NCI-H1436 (cell line): ENCODE measurements at places on chromosomes 16 and 17.

- DNase-seq: no peak
These were observed 1.6 kb upstream of the PECAM1 start for GRCh38 chr17:64392300-64392699.

- DNase-seq: no peak
These were observed 433.7 kb downstream of the KIF2B start for GRCh38 chr17:54256401-54256929.

DNA sequence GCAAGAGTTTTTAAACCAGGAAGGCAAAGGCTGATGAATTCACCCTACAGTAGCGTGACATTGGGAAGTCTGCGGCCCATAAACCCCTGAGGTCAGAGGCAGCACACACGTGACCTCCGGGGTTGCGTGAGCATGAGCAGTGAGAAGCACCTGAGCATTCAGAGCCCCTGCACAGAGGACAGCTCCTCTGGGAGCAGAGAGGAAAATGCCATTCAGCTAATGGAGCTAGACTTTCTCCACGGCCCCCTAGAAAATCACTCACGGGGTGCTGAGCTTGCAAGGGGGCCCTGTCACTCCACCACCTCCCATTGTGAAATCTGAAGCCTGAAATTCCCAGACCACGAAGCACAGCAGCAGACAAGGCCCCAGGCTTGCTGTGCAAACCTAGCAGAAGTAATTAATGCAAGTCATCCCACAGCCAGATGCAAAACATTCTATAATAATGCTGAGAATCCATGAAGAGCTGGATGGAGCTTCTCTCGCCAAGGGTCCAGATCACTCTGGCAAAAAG, 114.9 kb upstream of the RCVRN start:
- DNase-seq: no peak

- no peak for DNase-seq
These were observed 63.0 kb upstream of the NKD1 start for GRCh38 chr16:50485232-50485631.

DNA sequence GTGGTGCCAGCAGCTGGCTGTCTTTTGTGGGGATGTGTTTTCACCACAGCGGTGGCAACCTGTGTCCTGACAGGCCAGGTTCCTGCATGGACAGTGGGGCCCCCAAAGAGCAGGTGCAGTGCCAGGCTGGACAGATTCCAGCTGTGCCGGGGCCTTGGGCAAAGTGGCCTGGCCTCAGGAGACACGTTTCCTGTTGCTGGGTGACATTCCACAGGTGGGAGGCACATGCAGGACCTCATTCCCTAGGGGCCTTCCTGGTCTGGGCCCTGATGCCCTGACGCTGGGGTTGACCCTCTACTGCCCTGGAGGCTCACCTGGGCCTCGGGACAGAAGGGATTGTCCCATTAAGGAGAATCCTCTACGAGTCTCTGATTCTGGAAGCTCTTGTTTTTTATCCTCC, 182.4 kb downstream of the RAB11FIP4 start:
- no peak for DNase-seq

DNA sequence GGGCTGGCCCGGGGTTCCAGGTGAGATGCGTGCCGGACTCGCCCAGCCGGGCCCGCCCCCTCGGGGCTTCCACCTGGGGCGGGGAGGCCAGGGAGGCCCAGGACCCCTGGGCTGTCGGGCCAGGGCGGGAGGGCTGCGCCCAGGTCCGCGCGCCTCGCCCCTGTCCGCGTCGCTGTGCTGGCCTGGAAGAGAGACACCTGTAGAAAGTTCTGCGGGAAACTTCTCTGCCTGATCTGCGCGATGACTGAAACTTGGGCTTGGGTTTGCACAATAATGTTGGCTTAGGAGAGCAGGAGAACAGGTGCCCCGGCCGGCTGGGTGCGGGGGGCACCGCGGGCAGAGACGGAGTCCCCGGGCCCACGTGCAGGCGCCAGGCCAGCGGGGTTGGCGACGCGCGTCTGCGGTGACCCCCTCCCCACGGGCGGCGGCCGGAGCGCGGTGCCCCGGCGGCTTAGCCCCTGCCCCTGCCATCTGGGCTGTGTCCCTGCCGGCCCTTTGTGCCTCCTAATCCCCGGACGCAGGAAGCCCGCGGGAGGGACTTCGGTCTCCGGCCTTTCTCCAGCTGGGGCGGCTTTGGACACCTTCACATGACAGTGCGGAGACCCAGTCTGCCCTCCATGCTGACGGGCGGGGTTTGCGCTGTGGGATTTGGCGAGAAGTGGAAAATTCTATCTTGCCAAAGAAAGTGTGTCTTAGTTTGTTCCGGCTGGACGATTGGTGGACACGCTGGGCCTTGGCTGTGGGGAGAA, 483 bp downstream of the LLGL2 start:
- no peak for DNase-seq

- no peak for DNase-seq
These were observed 161.8 kb downstream of the RPTOR start for GRCh38 chr17:80706463-80706867.

DNA sequence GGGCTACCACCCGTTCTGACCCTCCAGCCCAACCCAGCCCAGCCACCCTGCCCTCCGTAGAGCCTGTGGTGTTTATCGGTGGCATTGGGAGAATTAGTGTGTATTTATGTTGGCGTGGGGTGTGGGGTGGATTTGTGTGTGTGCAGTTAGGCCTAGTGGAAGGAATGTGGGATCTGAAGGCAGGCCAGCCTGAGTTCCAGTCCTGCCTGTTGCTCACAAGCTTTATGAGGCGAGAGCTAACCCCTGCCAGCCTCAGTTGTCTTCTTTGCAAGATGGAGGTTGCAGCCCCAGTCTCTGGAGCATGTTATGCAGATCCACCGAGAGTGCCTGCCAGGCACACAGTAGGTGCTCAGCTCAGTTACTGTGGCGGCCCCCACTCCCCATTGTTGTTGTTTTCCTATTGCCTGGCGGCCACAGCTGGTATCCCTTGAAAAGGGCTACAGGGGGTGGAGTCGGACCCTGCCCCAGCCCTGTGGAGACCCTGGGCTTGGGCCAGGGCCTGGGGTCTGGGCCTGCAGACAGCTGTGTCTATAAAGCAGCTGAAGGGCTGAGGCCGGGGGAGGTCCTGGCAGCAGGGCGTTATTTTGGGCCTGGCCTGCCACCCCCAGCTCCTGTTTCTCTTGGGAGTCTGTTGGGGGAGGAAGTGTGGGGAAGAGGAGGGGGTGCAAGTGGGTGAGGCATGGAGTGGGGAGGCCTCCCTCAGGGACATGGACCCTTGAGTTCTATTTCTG, 5.1 kb downstream of the ERBB2 start:
- DNase-seq: no peak

DNA sequence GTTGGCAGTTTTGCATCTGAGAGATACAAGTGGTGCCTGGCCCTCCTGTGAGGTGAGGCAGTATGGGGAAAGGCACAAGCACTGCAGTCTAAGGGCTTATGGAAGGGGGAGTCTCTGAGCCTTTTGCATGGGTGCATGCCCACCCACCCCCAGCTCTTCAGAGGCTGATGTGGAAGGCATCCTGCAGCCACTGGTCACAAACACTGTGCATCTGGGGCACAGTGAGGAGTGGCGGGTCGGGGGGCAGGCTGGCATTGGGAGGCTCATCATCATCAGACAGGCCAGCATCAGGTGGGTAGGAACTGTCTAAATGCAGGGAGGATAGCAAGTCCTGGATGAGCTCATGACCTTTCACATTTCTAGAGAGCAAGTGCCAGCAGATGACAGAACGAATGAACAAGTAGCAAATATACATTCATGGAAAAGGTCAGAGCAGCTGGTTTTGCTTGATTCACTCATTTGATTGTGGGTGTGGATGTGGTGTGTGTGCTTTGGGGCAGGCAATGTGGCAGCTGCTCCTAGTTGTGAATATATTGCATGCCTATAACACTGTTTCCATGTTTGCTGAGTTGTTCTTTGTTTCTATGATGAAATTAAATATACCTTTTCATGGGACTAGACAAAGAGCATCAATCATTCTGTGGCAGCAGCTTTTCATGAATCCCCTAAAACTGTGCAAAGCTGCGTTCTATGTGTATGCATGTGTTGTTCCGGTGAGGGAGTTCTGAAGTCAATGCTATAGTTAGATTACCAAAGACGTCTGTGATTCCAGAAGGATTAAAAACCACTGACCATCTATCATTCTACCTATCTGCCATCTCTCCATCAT, 29.2 kb downstream of the TRIM25 start:
- DNase-seq: no peak

DNA sequence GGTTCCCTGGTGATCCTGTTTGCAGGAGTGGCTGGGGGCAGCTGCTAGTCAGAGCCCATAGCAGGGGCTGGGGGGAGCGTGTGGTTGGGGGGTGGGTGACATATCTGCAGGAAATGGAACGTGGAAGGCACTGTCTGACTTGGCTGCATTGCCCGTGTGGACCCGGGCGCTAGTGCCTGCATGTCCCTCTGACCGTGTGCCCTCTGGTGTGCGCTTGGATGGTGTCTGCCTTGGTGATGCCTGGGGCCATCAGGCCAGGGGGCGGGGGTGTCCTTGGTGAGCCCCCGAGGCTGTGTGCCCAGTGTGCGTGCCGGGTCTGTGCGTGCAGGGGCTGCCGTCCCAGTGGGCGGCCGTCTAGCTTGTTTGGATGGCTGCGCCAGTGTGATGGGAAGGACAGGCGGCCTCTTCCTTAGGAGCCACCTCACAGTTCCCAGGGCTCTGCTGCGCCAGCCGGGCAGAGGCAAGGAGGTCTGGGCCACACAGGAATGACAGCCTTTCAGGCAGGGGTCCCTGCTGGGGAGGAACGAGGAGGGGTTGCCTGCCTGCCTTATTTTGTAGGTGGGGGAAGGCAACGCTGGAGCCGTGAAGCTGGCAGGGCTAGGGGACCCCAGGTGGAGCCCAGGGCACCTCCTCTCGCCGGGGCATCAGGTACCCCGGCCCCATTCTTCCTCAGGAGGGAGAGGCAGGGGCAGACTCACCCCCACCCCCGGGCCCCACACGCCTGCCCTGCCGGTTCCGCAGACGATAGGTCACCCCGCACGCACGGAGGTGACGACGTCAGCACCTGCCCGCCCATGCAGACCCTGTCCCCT, 693 bp downstream of the NDRG4 start:
- DNase-seq: peak; percentile 27

DNA sequence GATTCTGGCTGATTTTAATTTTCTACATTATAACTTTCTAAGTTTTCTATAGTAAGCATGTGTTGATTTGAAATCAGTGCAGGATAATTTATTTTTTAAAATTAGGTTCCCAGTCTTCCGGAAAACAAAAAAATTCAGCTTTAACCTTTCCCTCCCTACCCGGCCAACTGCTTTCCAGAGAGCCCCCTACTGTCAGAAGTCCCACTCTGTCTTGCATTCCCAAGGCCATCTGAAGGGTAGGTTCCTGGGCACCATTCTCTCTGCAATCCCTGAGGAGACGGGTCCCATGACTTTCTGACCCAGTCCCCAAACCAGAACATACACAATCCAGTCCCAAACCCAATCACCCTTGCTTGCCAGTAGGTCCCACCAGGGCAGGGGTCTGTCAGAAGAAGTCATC, 200.3 kb downstream of the CYLD start:
- DNase-seq: no peak

DNA sequence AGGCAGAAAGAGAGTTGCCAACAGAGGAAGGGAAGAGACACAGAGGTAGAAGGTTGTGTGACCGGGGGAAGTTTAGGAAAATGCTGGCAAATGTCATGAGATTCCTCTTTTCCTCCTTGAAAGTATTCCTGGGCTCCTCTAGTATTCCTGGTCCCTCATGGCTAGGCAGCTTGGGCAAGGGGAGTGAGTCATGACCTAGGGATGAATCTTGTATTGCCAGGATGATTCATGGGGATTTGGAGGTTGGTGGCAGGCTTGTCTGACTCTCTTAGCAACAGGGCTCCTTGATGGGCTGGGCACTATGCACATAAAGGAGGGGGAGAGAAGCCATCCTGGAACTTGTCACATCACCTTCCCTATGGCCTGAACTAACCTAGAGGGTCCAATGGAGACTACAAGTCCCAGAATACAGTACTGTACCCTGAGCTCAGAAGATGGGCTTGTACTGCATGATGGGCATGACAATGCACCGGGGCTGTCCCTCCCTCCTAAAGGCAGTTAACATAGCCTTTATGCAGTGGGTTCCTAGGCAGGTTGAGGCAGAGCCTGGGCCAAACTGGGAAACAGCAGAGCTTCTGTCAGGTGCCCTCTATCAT, 2.1 kb upstream of the SEZ6 start:
- DNase-seq: no peak

- DNase-seq: no peak
These were observed 4.4 kb downstream of the GSDMB start for GRCh38 chr17:39913989-39914388.

GRCh38 chr17:63440127-63440769, 5.9 kb downstream of the CYB561 start:
- DNase-seq: no peak

DNA sequence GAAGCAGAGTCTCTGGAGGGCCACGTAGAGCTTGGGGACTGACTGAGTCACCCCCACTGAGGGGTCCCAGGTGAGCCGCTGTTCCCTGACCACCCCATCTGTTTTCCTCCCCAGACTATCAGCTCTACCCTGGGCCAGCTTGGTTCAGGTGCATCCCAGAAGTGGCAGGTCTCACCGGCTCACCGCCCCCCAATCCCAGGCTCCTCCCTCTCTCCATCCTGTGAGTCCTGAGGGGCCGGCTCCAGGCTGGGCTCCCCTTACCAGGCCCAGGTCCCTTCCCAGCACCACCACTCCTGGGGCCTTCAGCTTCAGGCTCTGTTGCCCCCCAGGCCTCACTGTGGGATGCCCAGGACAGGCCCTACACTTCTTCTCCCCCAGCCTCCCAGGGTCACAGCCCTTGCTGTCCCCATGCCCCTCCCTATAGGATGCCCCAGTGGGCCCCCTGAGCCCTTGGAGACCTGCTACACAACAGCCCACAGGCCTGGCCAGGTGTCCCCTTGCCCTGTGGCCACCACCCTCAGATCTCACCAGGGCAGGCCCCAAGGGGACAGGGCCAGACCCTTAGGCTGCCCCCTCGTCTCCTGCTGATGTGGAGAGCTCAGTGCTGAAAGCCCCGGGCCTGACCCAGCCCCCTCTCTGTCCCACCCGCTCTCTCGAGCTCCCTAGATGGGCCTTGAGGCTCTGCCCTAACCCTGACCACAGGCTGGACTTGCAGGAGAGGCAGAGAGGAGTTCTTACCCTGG, 40.4 kb downstream of the TNFRSF13B start:
- DNase-seq: no peak

DNA sequence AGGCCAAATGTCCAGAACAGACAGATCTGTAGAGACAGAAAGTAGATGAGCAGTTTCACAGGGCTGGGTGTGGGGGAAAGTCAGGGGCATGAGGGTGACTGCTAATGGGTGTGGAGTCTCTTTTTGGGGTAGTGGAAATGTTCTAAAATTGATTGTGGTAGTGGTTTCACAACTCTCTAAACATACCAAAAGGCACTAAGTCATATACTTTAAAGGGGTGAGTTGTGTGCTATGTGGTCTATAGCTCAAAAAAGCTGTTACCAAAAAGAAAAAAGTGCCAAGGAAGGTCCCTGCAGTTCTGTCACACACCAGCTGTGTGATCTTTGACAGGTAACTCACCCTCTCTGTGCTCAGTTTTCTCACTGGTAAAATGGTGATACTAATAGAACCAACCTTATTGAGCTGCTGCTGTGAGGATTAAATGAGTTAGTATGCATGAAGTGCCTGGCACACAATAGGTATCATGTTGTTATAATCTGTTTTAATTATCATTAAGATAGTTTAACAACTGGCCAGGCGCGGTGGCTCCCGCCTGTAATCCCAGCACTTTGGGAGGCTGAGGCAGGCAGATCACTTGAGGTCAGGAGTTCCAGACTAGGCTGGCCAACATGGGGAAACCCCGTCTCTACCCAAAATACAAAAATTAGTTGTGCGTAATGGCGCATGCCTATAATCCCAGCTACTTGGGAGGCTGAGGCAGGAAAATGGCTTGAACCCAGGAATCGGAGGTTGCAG, 10.3 kb downstream of the ITGAX start:
- DNase-seq: no peak

GRCh38 chr16:79770244-79771064, 169.9 kb upstream of the MAF start:
- DNase-seq: peak; percentile 86
